CD8-positive, alpha-beta T cell (primary cell): ENCODE measurements at places on chromosomes 7 and 10.
A peak's percentile ranks its signal among the peaks of the same experiment; 100 is the strongest.

DNA sequence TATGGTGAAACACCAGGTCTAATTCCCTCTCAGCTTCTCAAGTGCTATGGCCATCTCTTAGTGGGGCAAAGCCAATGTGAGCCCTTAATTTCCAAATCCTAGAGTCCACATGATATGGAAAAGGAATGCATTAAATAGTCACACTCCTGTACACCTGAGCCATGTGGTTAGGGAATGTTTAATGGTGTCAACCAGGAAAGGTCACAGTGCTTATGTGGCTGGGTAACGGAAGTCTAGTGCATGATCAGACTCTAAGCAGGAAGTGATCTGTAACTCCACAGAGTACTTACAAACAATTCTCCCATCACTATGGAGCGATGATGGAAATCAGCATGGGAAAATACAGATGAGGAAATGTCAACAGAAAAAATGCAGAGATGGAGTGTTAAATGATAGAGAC is 148.8 kb downstream of the MAGI2 start:
- DNase-seq, result no peak

- no peak for DNase-seq
Measured at GRCh38 chr10:398954-399353, 263.7 kb downstream of the ZMYND11 start.

DNA sequence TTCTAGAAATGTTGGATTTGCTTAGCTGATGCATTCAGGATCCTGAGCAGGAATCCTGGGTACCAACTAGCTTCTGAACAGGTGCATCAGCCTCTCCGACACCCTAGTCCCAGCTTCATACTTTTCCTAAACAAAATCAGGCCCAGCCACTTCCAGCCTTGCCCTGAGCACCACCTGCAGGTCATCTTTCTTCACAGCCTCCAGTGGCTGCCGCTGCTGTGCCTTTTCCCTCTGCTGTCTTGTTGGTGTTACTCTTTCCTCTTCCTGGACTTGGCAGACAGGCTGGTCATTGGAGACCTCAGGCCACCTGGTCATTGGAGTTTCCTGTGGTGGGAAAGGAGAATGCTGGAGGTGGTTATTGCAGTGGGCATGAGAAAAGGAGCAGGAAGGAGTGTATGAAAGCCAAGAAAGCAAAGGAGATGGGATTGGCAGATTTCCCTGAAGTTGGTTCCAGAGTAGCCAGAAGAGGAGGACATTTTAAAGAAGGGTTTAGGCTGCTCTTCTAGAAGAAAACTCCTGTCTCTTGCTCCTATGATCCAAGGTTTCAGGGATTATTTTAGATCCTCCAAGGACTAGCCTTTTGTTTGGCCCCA is 48.2 kb upstream of the NFKB2 start:
- DNase-seq, result peak; percentile 15

DNA sequence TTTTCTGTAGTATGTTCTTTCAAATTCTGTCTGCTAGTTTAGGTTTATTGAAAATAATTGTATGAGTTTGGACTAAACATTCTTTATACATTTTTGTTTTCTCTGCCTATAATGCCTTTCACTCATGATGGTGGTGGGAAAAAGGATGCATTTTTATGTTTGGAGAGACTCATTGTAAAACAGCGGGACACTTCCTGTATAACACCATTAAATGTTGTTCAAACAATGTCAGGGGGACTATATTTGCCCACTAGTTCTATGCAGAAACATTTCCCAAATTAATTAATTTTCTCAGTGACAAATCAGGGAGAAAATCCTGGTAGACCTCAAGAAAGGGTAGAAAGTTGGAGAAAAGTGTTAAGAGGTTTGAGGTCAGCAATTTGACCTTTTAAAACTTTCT is 207.7 kb downstream of the MALRD1 start:
- no peak for DNase-seq

DNA sequence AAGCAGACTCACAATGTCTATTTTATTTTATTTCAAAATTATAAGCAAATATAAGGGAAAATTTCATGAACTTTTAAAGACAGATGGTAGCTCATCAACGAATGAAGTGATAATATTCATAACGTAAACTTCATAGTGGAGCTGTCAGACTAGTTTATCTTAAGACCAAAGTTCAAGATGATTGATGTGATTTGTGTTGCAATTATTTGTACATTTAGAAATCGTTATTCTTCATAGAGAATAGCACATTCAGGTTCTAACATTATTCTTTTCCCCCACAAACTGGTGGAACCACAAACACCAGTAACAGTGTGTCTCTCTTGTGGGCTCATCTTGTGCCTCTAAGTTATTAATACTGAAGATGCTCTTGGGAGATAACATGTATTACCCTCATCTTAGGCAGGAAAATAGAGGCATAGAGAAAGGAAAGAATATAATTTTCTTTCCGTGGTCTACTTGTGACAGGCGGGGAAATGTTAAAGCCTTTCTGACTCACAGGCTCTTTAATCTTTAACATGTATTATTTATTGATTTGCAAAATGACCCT is 37.0 kb downstream of the CCSER2 start:
- no peak for DNase-seq

GRCh38 chr7:18541181-18541870 is 45.8 kb downstream of the HDAC9 start:
- DNase-seq, result no peak
